ENCODE measurements at places on chromosomes 2 and 18.

- DNase-seq: no peak
These were observed 24.0 kb downstream of the RTN4 start for GRCh38 chr2:55026202-55026601.

DNA sequence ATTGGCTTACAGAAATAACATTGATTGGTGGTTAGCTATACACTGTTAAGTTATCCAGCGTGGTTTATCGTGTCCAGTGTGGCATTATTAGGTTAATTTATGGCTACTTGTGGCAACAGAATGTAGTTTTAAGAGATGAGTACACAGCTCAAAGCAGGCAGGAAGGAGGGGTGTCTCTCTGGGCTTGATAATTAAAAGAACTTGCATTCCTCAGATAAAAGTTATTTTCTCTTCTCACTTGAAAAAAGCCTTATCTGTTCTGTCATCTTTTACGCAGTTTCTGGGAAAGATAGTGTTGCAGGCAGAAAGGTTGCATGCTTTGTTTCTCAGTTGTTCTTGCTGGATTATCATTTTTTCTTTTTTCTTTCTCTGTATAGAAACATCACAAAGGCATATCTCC is 154.4 kb upstream of the COL3A1 start:
- no peak for DNase-seq

DNA sequence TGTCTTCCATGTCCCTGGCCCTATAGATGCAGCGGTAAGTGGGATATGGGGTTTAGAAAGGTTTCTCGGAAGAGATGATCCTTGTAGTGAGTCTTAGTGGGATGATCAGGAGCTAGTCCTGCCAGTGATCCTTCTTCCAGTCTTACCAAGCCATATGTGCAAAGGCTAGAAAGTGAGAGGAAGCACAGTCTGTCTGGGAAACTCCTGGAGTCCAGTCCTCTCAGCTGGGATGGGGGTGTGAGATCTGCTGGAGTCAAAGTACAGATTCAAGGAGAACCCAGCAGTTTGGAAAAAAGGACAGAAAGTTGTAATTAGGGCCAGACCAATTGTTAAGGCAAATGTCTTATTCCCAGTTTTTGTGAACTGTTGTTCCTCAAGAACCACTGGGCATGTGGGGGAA is 83.3 kb downstream of the LIMS1 start:
- no peak for DNase-seq

GRCh38 chr2:16640867-16641266 is 24.8 kb downstream of the CYRIA start:
- no peak for DNase-seq

GRCh38 chr2:29412197-29412925 is 297.1 kb downstream of the CLIP4 start:
- no peak for DNase-seq
